ENCODE measurements at places on chromosomes 3 and 15.

DNA sequence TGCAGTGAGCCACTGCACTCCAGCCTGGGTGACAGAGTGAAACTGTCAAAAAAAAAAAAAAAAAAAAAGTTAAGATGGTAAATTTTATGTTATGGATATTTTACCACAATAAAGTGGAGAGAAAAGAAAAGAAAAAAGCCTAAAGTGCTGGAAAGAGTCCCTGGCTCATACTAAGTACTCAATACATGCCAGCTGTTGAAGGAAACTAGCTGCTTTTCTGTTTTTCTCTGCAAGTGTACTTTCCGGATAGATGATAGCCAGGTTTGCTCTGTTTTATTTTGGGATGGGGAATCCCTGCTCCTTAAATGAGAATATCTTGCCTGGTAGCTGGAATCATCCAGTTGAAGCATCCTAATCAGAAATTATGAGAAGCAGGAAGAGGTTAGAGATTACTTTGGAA, 10.9 kb downstream of the EID1 start:
- no peak for DNase-seq

- no peak for DNase-seq
Measured at GRCh38 chr15:71739355-71739754, 71.0 kb upstream of the NR2E3 start.

DNA sequence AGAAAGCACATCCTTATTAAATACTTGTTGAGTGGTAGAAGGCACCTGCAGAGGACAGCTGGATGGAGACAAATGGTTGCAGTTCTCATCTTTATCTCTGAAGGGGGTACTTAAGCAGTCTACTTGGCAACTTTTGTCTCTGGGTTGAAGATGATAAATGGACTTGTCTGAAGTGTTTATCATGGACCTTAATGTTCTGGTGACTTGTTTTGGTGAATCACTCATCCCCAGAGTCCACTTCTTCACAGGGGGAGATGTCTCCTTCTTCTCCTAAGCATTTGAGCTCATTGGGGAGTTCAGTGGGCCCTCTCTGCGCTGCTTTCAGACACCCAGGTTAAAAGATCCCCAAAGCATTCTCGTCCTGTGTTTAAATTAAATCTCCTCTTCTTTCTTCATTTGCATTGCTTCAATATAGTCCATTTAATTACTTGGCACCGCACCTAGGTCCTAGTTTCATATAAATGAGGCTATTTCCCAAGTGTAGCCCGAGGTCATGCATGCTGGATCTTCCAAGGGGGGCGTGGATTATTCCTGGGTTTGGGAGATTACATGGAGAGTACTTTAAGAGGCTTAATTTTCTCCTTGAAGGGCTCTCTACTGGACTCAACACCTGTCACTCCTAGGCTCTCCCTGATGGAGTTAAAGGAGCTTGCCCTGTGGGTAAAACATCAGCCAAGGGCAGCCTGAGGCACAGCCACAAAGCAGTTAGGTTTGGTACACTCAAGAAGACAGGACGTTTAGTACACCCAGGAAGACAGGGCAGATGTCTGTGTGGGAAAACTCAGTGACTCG, 239.3 kb upstream of the C2CD4B start:
- DNase-seq, result no peak

DNA sequence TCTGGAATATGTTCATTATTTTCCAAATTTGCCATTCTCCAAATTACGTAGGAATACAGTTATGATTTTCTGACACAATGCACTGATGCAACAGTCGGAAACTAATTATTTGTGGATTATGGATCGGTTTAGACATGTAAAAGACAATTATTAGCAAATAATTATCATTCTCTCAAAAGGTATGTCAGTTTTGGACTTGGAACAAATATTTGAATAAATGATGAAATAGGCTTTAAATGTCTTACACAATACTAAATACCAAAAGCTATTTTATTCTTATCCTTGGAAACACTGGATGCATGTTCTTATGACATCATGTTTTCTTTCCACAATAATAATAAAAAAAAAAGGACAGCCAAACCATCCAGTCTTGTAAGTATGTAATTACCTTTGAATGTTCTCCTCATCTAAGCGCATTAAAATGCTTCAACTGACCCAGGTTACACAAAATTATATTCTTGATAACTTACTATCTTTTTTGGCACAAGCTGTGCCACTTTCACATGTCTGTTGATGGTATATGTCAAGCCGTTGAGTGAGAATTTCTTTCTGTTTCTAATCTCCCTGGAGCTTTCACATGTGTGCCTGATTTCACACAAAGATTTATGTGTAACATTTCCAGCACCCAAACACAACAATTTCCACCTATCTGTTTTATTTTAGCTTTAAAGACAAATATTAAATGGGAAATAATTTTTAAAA, 238.5 kb upstream of the ZNF385D start:
- no peak for DNase-seq

DNA sequence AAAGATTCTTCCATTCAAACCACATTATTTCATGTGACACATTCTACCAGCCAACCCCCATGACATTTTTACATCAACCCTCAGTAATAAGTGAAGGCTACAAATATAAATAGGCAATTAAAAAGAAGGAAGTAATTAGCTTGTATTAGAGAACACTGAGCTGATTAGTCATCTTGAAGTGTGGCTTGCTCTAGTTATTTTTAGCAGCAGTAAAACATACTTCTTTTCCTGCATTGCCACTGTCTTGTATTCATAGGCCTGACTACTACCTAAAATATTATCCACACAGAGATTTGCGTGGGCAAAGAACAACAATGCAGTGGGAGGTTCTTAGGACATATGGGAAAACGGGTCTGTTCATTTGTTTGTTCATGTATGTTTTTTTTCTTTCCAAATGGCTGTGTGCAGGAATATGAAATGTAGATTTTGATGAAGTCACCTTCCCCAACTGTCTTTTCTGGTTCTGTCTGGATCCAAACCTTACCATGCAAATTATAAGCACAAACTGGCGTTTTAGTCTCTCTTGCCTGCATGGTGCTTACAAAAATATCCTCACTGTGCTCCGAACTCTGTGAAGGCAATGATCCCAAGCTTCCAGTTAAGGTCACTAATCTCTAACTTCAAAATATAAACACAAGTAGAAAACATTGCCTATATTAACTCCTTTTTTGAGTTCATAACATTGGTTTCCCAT, 31.5 kb upstream of the TM4SF4 start:
- no peak for DNase-seq

GRCh38 chr3:51982838-51983577, at the start of gene ACY1:
Gene ACY1 (plus strand): TSS chr3:51983535. CDS start chr3:51984065, 530 bp downstream.
- peak; percentile 27 for DNase-seq

- no peak for DNase-seq
Measured at GRCh38 chr15:35054380-35054779, 30.7 kb downstream of the NANOGP8 start.

DNA sequence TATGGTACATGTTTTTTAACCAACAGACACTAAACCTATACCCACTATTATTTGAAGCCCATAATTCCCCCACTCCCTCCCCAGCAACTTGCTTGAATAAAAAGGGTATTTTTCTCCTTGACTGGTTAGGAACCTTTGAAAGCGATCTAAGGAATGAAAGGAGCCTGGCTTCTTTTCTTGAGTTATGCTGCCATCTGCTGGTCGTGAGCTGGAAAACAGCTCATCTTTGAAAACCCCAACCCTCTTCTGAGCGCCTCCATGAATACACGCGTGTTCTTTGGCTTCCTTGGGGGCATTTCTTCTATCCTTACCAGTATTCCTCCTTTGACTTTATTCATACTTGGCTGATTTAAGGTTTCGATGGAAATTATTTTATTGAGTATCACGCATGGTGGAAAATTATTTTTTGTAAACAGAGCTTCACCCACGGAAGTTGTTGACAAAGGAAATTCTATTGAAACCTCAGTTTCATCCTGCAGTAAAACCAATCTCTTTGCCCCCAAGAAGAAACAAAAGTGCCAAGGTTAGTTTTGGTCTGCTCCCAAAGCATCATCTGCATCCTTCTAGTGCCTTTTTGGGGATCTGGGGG, 171.6 kb downstream of the SV2B start:
- peak; percentile 36 for DNase-seq

DNA sequence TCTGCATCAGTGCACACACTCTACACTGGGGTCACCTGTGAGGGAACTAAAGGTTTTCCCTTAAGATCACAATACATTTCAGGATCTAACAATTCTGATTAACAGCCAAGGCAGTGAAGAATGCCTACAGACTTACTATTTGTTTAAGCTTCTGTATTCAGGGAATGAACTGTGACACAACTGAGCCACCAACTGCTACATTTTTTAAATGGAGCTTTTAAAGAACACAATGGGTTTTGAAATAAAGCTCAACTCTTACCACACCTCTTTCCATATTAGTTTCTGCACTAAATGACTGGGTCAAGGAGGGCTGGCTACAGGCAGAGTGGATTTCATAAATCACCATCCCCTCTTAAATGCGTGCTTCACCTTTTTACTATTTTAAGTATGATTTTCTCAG, 100.2 kb downstream of the TMCC1 start:
- no peak for DNase-seq

All from stimulated activated CD8-positive, alpha-beta memory T cell treated with anti-CD3 and anti-CD28 coated beads, Interleukin-7, amount 100 ng/mL, for 1 hour (primary cell).